Left cardiac atrium (tissue), 4 donors: ENCODE measurements at places on chromosomes 2 and 18. TPM values are rescaled to one million over a fixed set of nuclear protein-coding genes. Genes with fewer than 3 reads are reported as not detected.

- no peak for DNase-seq
Observed at GRCh38 chr2:207129821-207130220, 35.9 kb downstream of the KLF7 start.

- DNase-seq: no peak
Observed at GRCh38 chr2:237458519-237458918, 28.5 kb upstream of the MLPH start.

SERPINB3 gene
- total RNA-seq: not detected

IL18RAP gene
- 1.3 TPM for total RNA-seq

DNA sequence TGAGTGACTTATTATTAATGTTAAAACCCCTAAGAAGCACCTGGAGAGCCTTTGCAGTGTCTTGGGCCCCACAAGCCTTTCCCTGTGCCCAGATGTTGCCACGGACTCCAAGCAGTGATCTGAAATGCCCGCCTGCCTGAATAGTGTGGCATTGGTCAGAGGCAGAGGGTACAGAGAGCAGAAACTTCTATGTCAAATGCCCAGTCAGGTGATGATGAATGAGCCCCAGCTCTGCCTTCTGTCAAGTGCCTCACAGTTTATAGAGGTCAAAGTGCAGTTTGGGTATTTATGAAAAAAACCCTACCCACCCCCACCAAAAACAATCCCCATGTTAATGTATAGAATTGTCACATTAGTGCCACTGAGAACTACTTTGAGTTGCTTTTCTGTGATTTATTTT lies 170.0 kb upstream of the SIX3 start:
- DNase-seq: no peak

LYPD6 gene
- total RNA-seq: 0.50 TPM

MC5R gene
- total RNA-seq: not detected

GCFC2 gene
- 10.4 TPM for total RNA-seq

DNA sequence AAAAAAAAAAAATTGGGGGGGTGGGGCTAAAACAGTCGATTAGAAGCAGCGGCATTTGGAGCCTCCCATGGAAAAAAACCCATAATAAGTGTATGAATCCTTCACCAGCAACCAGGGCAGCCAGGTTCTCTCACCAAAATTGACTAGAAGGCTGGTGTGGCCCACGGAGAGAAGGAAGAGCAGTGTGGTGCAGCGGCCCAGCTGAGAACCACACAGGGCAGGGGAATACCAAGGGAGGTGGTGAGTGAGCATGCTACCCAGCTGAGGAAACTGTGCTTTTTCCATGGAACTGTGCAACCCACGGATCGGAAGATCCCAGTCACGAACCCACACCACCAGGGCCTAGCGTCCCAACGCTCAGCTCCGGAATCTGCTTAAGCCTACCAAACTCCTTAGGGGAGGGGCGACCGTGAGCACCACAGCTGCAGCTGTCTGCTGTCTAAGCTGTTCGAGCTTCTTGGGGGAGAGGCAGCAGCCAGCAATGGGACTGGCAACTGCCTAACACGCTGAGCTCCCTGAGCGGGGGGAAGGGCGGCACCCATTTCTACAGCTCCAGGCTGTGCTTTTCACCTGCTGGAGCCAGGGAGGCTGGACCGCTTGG lies 1037.2 kb upstream of the ACVR2A start:
- DNase-seq: no peak

- no peak for DNase-seq
Observed at GRCh38 chr2:223396993-223397392, 205.2 kb downstream of the SCG2 start.

DNA sequence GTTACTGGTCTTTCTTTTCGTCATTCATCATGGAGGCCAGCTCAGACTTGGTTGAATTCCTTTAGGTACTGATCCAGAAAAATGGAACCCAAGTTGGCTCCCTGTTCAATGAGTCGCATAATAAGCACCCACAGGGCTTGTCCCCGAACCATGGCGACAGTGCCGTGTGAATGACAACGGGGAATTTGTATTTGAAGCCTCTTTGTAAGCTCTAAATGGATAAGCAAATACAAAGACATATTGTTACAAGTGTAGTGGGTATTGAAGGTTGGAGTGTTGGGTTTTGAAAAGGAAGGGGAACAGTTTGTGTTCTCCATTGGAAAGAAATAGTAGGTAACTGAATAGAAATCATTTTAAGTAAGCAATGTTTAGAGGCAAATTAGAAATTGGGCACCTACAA lies 288.9 kb downstream of the SLC4A3 start:
- DNase-seq: no peak

DNA sequence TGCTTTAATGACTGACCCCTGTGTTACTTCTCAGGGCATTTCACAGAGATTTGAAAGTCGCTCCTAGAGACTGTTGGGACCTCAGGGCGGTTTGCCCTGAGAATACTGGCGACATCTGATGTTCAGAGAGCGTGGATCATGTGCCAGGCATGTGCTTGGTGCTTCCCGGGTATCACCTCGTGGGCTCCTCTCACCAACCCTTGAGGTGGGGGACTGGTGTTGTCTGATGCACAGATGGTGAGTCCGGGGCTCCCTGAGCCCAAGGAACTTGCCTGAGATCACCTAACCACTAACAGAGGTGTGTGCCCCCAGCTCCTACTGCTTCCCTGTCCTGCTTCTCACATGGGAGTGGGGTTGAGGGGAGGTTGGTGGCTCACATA lies 16.2 kb downstream of the ATOH8 start:
- DNase-seq: no peak

DNA sequence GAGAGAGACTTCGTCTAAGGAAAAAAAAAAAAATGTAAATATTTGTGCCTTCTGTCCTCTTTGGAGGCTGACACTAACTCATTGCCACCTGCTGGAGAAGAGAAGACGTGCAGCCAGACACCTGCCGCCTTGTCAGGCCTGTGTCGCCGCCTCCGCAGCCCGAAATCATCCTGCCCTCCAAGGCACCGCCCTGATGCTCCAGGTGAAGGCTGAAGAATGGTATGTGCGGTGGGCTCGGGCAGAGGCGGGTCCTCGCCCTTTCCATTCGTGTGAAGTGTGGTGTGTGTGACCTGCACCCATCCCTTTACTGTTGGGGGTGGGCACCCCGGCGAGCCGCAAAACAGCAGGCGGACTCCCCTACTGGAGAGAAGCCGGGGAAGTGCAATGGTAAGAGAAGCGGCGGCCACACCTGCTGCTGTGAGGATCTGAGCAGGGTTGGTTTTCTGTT lies 60.4 kb downstream of the FAM161A start:
- peak; percentile 55 for DNase-seq

GRCh38 chr2:74481961-74482800 lies 617 bp downstream of the CCDC142 start:
- DNase-seq: peak; percentile 74

IL36G gene
- total RNA-seq: not detected

NYAP2 gene
- total RNA-seq: not detected

DNA sequence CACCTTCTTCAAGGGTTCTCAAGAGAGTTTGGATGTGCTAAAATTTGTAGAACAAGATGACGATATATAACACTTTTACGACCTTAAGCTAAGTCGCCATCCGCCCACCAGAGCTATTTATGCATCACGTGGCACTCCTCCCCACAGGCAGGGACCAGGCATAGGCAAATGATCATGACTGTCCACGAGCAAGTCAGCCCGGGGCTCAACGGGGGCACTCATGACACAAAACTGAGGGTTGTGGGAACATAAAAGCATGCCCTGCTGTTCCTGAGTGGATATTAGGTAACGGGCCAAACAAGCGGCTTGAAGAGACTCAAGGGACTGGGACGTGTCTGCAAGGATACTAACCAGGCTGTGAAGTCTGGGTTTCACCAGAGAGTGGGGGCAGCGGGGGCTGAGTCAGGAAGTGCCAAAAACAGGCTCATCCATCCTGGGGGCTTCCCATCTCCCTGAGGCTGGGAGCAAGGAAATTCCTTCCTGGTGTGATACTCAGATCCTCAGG lies 58.1 kb downstream of the FAM178B start:
- DNase-seq: no peak

KIAA2012 gene
- total RNA-seq: not detected

DNA sequence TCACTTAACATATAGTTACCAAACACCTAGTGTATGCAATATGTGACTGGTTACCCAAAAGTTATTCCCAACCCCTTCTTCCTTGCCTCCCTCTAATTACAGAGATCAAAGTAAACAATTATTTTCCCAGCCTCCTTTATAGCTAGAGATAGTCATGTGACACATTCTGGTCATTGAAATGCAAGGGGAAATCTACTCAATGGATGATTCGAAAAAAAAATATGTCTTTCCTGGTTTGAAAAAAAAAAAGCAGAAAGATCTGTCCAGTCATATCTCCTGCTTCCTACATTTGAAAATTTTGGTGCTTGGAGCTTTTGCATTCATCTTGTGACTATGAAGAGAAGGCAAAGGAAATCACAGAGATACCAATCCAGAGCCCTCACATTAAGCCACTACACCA lies 27.6 kb upstream of the UGP2 start:
- DNase-seq: no peak

PDE11A gene
- 0.24 TPM for total RNA-seq

HOXD12 gene
- total RNA-seq: not detected

SLC19A3 gene
- total RNA-seq: 40.4 TPM

SLC9A4 gene
- not detected for total RNA-seq

GRCh38 chr2:17853799-17854198 lies 24.7 kb upstream of the KCNS3 start:
- no peak for DNase-seq

C2orf80 gene
- not detected for total RNA-seq

OSR1 gene
- total RNA-seq: 67.9 TPM

ZNF892 gene
- total RNA-seq: 2.8 TPM

DYNAP gene
- total RNA-seq: not detected

- no peak for DNase-seq
Observed at GRCh38 chr2:14631406-14632040, 994 bp upstream of the LRATD1 start.

DNA sequence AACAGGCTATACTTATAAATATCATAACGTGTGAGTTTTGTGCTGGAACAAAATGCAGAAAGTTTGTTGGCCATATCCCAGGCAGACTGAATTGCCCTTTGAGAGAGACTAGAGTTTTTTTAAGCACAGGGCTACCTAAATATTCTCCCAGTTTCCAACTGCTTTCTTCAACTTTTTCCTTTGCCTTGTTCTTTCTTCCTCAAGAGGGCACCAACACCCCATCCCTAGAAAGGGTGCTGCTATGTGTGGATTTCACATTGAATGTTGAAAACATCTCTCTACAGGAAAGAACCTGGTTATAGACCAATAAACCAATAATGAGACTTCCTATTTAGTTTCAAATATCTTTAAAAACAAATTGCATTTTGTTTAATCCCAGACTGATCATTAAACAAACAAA lies 87.9 kb downstream of the ICOS start:
- DNase-seq: no peak

IFIH1 gene
- 8.5 TPM for total RNA-seq

GRCh38 chr2:174802459-174802858 lies 38.2 kb upstream of the CHRNA1 start:
- no peak for DNase-seq

DNA sequence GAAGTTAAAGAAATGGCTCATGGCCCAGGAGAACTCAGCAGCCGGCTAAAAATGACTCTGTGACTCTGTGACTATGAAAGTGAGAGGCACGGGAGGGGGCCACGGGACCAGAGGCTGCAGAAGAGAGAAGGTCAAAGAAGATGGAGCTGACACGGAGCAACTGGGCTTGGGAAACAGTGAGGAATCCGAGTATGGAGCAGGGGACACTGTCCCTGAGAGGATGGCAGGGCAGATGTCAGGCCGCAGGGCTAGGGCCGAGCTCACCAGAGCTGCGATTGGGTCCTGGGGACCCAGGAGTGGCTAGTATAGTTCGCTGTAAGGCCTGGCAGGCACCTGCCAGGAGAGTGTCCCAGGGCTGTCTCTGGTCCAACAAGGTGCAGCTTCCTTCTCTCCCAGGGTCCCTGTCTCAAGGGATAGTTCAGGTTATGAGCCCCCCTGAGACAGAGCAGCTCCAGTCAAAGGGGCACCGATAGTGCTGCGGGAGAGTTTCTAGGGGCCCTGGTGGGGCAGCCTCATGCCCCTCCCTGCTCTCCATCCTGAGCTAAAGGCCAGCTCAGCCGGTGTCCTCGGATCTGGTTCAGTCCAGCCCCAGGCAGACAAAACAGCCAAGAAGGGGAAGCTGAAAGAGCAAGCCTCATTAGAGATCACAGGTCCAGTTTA lies 42.7 kb downstream of the CIB4 start:
- DNase-seq: no peak

GRCh38 chr2:204315236-204315662 lies 230.0 kb upstream of the PARD3B start:
- DNase-seq: no peak

PPP1R7 gene
- 68.4 TPM for total RNA-seq

- no peak for DNase-seq
Observed at GRCh38 chr18:63263444-63263843, 56.1 kb downstream of the BCL2 start.

DNA sequence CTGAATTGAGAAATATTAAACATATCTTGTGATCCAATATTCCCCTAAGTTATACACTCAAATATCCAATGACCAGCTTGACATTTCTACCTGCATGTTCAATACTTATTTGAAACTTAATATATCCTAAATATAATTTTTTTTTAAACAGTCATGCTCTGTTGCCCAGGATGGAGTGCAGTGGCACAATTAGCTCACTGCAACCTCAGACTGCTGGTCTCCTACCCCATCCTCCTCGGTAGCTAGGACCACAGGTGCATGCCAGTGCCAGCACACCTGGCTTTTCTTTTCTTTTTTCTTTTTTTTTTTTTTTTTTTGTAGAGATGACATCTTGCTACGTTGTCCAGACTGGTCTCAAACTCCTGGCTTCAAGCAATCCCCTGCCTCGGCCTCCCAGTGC lies 4.2 kb downstream of the KYNU start:
- DNase-seq: no peak

DNA sequence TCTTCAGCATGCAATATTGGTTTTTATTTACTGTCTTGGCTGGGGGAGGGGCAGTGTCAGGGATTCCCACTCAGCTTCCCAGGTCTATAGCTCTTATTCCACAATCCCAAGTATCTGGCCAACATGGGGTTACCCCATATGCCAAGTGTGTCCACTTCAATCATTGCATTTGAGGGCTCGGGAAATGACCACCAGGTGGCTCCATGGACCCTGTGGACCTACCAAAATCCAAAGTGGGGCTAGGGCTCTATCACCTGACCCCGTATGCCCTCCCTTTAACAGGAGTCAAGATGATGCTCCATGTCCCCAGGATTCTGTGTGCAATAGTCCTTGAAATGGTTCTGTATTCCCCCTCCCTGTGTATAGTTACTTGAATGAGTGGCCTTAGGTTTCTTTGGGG lies 12.1 kb upstream of the TRAF3IP1 start:
- no peak for DNase-seq

DNA sequence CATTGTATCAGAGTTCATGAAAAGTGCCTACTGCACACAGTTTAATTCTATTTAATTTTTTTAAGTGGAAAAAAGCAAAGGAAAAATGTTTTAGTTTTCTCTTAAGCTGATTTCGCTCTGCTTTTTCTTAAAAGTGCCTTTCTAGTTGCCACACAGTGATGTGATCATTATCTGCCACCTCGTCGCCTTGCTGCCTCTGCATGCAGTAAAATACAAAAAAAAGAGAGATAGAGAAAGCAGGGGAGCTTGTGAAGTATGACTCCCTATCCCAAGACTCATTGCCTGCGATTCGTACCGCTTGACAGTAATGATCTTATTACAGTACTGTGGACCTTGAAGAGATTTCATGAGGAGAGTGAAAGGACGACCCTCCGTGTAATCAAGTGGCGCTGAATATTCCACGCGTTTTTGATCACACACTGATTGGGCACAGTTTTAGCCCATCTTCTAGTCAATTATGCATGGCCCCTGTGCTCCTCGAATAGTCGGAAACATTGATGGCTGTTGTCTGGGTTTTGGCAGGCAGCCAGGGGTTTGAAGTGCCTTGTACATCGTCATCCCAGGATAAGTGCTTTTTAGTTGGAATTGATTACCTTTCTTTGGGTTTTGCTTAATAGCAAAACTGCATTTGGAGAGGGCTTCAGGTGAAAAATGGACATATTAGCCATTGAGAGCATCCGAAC lies 188.3 kb downstream of the GBX2 start:
- no peak for DNase-seq
